Left ventricle myocardium superior (tissue), 1 donor: ENCODE measurements at places on chromosomes 3 and 15. TPM values are rescaled to one million over a fixed set of nuclear protein-coding genes. Genes with fewer than 3 reads are reported as not detected.

The REC114 gene
- total RNA-seq: 0.84 TPM

The STARD5 gene
- 1.8 TPM for total RNA-seq

The DUSP7 gene
- 25.2 TPM for total RNA-seq

The UROC1 gene
- total RNA-seq: not detected

The SQOR gene
- 19.2 TPM for total RNA-seq

The CCRL2 gene
- 1.4 TPM for total RNA-seq

GRCh38 chr15:95624616-95625361 is 705.7 kb upstream of the NR2F2 start:
- DNase-seq: no peak

DNA sequence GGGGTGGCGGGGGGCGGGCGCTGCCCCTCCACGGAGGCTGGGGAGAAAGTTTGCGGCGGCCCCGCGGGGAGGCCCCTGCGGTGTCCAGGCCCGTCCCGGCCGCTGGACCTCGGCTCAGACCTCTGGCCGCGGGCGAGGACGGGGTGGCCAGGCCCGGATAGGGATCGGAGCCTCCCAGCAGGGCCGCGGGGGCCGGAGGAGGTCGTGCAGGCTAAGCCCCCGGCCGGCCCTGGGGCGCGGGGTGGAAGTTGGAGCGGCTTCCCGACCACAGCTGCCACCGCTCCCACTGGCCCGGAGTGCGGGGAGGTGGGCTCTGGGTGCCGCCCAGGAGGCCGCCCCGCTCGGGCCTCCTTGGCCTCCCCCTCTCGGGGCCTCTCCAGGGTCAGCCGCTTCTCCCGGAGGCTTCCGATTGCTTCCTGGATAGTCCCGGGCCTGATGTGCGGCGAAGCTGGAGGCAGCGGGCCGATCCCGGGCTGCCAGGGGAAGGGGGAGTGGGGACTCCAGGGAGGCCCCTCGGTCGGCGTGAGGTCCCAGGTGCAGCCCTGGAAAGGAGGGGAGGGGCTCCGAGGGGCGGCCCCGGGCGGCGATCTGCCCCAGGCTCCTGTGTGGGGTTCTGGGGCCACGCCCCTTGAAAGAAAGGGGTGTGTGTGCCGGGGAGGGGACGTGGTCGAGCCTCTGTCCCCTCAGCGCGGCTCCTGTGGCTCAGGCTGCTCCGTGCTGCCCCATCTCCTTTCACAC is 907 bp downstream of the PLXNA1 start:
- peak; percentile 52 for DNase-seq

GRCh38 chr3:48187579-48188265 is 495 bp downstream of the CDC25A start:
- DNase-seq: peak; percentile 66

- DNase-seq: no peak
These were observed 124.8 kb upstream of the C15orf61 start for GRCh38 chr15:67396114-67396513.

DNA sequence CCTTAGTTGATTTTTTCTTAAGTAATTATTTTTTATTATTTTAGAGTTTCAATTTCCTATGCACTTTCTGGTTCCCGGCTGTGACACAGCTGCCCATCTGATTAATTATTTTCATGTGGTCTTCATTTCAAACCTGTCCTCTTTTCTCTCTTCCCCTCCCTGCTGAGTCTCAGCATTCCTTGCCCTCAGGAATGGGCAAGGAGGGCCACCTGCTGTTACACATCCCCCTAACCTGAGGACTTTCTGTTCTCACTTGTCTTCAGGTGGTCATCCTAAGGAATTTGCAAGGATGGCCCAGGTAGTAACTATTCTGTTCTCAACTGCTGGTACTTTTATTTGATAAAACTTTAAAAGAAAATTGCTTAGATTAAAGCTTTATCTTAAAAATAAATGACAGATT is 545.0 kb downstream of the OTOL1 start:
- DNase-seq: no peak

GRCh38 chr15:62486041-62486440 is 321.0 kb upstream of the C2CD4B start:
- no peak for DNase-seq

- DNase-seq: no peak
These were observed 57.9 kb downstream of the TIPARP start for GRCh38 chr3:156732261-156732660.

- DNase-seq: peak; percentile 67
These were observed 6.5 kb downstream of the CHST13 start for GRCh38 chr3:126530171-126531050.

DNA sequence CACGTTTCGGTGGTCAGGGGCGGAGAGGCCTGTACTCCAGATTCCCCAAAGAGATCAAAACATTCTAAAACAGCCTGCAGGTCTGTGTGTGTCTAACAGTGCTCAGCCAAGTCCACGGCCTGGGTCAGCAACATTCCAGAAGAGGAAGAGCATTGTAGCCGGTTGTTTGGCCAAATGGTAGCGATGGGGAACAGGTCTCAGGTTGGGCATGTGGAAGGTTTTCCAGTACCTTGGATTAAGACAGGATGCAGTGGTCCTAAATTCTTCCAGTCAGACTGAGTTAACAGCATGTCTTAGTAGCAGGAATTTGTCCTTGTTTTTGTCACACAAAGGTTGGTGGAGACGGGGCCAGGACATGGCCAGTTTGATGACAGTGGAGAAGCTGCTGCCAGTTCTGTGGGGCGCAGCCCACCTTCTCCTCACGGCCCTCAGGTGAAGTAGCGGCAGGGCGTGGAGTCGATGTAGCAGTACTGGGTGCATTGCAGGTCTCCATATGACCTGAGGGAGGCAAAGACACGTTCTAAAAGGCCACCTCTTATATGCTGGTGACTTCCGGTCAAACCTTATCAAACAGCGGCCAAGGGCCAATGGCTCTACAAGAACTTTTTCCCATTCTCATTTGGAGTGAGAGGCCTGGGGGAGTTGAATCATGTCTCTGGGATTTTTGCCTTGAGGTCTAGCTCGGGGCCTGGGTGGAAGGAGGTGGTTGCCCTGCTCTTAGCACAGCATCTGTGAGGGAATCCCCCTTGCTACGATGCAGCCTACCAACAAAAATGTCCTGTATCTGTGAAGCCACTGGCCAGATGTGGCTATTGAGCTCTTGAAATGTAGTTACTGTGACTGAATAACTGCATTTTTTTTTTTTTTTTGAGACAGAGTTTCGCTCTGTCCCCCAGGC is 24.1 kb downstream of the EAF1 start:
- no peak for DNase-seq

GRCh38 chr3:63654931-63655330 is 2.5 kb downstream of the SNTN start:
- DNase-seq: no peak

DNA sequence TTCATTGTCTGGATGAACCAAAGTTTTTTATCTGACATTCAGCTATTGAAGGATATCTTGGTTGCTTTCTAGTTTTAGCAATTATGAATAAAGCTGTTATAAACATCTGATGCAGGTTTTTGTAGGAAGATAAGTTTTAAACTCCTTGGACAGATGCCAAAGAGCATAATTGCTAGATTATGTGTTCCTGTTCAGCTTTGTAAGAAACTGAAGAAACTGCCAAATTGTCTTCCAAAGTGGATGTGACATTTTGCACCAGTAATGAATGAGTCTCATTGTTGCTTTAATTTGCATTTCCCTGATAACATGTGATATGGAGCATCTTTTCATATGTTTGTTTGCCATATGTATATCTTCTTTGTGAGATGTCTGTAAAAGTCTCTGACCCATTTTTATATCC is 239.9 kb upstream of the TTC14 start:
- DNase-seq: no peak

GRCh38 chr3:70156808-70157207 is 155.6 kb downstream of the MDFIC2 start:
- DNase-seq: no peak

DNA sequence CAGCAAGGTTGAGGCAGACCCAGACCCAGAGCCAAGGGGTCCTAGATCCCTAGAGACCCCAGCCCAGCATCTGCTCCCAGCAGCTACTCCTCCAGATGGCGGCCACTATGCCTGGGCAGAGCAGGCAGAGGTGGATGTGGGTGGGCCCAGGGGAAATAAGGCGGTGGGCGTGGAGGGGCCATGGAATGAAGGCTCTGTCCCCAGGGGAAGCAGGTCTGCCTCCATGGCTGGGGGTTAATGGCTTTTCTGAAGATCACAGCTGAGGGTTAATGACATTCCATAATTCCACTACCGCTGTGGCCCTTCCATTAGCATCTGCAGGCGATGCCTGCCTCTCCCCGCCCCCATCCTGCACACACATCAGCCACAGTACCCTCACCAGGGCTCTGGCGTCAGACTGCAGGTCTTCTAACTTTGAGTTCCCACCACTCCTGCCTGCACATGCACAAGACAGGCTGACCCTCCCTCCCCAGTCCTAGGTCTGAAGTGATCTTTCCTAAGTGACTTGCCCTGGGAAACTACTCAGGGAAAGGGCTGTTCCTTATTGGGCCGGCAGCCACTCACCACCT is 41.2 kb downstream of the CCDC33 start:
- DNase-seq: no peak
